ENCODE measurements at places on chromosomes 7 and 10.
A peak's percentile ranks its signal among the peaks of the same experiment; 100 is the strongest.

- DNase-seq: no peak
Measured at GRCh38 chr10:75924309-75924902, 493.0 kb downstream of the LRMDA start.

DNA sequence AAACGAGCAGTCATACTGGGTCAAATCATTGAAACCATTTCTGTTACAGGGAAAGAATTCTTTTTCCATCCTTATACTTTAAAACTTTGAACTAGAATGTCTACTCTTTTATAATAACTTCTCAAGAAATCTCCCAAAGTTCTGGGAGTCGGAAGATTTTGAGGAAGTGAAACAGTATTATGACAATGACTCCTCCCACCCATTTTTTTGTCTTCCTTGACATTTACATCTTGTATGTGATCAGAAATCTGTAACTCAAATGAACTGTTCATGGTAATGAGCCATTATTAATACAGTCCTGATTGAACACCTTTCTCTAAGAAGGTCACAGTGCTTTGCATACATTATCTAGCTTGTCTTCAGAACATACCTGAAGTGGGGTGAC, 227.4 kb downstream of the CELF2 start:
- no peak for DNase-seq

GRCh38 chr10:116162851-116163250, 110.2 kb downstream of the GFRA1 start:
- no peak for DNase-seq

DNA sequence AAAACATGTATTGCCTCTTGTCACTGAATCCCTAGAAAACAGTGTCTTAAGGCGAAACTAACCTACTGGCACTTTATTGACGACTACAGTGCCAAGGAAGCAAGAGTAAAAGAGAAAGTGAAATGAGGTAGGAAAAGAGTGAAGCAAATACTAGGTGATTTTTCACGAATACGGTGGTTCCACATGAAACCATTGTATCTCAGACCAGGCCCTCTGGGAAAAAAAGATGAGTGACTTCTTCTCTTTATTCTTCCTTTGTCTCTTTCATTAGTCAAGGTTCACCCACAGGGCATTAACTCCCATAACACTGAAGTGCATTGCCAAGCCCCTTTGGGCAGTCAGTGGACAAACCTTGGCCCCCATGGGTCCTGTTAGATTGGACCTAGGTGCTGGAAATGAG, 16.2 kb upstream of the MACC1 start:
- DNase-seq: no peak

- no peak for DNase-seq
Measured at GRCh38 chr7:116230191-116231005, 20.1 kb downstream of the TES start.

- DNase-seq: no peak
Measured at GRCh38 chr7:150432915-150433892, 17.2 kb upstream of the GIMAP8 start.

- DNase-seq: no peak
Measured at GRCh38 chr10:50605951-50606270, 17.8 kb downstream of the SGMS1 start.

GRCh38 chr10:44787480-44788075, 123.6 kb upstream of the TMEM72 start:
- DNase-seq: no peak

GRCh38 chr10:73060738-73061635, 35.7 kb downstream of the P4HA1 start:
- DNase-seq: no peak

DNA sequence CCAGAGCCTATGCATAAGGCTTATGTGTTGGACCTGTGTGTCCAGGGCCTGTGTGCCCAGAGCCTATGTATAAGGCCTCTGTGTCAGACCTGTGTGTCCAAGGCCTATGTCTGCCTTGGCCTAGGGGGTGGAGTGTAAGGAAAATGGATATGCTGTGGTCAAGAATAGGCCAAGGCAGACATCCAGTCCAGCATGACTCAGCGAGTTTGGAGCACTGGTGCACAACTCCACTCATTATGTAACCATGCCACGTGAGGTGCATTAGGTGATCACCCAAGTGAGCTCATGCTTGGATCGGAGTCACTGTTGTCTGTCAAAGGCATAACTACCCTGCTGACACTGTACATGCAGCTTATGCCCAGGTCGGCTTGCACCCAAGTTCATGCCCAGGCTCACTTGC, 238.9 kb downstream of the CACNA2D1 start:
- DNase-seq: no peak

DNA sequence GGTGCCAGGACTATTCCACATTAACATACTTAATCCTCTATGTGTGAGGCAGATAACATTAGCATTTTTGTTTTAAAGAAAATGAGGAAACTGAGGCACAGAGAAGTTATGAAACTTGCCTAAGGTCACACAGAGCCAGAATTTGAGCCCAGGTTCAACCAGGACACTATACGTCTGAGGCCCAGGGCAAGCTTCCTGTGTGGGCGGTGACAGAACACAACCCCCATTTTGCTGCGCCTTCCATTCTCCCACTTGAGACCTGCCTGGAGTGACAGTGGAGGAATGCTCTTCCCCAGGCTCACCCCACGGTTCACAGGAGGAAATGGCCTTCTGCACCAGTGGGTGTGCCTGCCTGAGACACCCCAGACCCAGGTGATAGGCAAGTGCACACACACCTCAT, 164.1 kb downstream of the SH3PXD2A start:
- no peak for DNase-seq

- no peak for DNase-seq
Measured at GRCh38 chr10:118669020-118669791, 73.8 kb upstream of the PRLHR start.

DNA sequence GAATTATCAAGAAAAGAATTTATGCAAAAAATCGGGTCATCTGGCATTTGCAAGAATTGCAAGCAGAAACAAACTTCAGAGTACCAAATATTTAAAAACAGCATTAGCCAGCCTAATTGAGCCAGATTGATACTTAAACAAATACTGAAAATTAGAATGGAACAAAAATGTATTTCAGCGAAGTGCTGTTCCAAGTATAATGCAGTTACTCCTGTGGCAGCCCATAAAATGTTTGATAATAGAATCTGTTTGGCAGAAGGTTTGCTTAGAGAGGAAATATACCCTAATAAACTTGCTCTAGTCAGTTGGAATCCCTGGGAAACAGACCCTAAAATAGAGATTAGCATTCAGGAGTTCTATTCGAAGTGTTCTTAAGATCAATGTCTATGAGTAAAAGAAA, 835.1 kb upstream of the MBL2 start:
- DNase-seq: no peak

DNA sequence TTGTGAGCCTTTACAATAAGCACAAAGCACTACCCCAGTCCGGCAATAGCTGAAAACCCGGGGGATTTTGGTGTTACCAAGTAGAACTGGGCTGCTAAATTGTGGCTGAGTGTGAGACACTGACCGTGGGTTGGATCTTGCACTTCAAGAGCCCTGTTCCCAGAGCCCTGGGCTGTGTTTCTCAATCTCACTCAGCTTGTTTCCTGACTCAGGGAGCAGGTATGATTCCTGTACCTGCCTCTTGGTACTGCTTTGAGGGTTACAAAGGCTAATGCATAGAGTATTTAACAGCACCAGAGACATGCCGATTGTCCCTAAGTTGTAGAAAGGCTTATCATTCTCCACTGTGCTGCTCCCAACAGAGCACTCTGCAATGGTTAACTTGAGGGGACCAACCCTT, 134.6 kb downstream of the TEX36 start:
- no peak for DNase-seq

- peak; percentile 29 for DNase-seq
Measured at GRCh38 chr7:100675581-100676350, 2.2 kb downstream of the GNB2 start.

DNA sequence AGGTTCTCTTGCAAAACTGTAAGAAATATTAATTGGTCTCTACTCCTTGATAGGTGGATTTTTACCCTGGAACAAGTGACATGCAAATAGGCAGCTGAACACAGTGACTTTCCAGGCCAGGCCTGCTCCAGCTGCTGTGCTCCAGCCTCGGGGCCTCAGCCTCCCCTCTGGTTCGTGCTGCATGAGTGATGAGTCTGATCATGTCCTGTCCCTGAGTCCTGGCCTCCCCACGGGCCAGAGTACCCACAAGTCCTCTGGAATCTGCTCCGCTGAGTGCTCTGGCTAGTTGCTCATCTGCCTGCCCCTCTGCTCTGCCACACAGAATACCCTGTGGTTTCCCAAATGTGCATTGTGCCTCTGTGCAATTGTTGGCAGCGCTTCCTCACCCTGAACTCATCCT, 80.1 kb upstream of the PDZD8 start:
- DNase-seq: no peak

GRCh38 chr7:27520815-27521790, 141.6 kb downstream of the HIBADH start:
- DNase-seq: no peak

DNA sequence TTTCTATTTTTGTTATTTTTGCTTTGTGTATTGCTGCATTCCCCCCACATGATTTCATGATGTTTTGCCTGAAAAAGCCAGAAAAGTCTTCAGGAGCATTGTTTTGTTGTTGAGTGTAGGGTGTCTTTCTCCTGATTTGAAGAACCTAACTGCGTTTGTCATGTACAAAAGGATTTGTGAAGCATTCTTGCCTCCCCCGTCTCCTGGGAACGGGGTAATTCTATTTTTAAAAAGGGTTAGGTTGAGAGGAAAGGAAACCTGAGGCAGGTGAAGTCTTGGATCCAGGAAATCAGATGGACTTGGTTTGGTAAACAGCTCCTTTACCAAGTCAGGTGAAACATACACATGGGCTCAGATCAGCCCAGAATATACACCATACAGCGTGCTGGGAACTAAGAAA, 26.0 kb upstream of the BTBD16 start:
- DNase-seq: no peak

GRCh38 chr7:47266799-47267198, 315.1 kb downstream of the TNS3 start:
- DNase-seq: no peak

GRCh38 chr10:76970711-76971519, 666.7 kb downstream of the KCNMA1 start:
- no peak for DNase-seq

GRCh38 chr7:138079137-138079536, 2.9 kb downstream of the AKR1D1 start:
- no peak for DNase-seq

GRCh38 chr7:101410743-101411507, 48.2 kb downstream of the COL26A1 start:
- DNase-seq: no peak

DNA sequence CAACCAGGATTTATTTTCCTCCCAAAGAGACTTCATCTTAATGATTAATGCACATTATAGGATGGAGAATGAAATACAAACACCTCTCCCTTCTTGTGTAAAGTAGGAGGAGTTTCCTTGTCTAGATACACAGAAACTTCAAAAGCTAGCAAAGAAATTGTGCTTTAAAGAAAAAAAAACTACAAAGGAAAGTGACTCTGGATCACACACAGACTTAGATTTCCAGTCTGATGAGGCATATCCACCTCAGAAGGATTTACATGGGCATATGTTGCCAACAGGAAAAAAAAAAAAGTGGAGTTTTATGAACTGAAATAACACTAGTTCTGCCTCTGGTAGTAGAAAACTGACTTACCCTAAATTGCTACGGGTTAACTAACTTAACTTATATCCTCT, 449.6 kb downstream of the KCNMA1 start:
- no peak for DNase-seq

DNA sequence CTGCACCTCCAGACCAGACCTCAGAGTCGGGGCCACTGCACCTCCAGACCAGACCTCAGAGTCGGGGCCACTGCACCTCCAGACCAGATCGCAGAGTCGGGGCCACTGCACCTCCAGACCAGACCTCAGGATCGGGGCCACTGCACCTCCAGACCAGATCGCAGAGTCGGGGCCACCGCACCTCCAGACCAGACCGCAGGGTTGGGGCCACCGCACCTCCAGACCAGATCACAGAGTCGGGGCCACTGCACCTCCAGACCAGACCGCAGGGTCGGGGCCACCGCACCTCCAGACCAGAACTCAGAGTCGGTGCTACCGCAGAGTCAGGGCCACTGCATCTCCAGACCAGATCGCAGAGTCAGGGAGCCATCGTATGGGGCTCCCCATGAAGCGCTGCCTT, 105.9 kb downstream of the ACTR3B start:
- no peak for DNase-seq

DNA sequence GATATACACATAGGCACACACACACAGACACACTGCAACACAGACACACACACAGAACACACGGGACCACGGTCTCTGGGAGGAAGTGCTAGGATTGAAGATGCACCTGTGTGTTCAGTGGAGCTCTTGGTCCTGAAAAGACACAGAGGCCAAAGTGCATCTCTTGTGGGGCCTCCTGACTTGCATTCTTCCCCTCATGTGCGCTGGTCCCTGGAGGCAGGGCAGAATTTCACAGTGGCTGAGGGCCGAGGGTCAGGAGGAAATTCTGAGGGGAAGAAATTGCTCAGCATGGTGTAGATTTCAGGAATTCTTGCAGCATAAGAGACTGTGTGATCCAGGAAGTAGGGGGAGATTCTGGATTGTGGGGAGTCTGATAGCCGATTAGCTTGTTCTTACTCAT, 35.9 kb downstream of the WDFY4 start:
- no peak for DNase-seq
